Caudate nucleus (tissue), 63 donors: ENCODE measurements at places on chromosomes 2 and 18.

- peak; percentile 51 for DNase-seq
Observed at GRCh38 chr2:227325839-227326195, 766 bp downstream of the MFF start.

GRCh38 chr2:22290909-22291473, 1094.0 kb upstream of the KLHL29 start:
- no peak for DNase-seq

DNA sequence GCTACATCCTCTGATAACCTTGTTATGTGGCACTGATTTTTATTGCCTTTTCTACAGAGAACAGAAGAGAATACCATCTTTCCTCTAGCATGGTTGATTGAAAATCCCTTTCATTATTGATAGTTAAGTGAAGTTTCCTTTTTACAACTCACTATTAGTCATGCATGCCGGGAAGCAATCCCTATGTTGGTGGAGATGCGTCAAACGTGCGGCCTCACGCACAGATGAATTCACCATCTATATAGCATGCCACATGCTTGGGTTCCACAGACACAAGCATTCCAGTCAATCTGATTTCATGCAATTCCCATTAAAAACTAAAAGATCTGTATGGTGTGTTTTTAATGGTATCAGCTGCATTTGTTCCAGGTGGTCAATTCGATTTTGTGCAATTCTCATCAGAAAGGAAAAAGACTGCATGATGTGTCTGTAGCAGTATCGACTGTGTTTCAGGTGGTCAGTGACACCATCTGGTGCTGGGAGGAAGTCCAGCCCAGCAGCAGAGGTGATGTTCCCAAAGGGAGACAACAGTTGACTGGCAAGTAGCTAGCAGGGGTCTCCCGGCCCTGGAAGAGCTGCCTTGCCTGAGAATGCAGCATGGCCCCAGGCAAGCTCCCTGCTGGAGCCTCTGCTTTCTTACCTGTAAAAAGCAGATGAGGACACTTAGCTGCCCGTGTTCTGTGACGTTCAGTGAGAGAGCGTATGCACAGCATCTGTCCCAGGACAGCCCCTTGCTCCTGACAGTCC, 151.3 kb upstream of the NCK2 start:
- DNase-seq = no peak

DNA sequence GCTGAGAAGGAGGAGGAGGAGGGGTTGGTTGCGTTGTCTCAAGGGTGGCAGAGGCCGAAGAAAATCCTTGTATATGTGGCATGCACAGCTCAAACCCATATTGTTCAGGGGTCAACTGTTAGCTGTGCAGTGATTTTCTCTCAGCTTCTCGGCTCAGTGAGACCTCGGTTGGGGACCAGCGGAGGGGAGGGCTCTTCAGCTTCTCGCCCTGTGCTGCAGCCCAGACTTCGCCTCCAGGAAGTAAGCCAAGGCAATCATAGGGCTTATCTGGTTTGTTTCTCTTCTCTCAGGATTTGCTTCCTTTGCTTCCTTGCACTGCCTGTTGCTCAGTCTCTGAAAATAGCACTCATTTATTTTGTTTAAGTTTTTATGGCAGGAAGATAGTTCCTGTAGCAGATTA, 85.5 kb downstream of the SOWAHC start:
- no peak for DNase-seq

DNA sequence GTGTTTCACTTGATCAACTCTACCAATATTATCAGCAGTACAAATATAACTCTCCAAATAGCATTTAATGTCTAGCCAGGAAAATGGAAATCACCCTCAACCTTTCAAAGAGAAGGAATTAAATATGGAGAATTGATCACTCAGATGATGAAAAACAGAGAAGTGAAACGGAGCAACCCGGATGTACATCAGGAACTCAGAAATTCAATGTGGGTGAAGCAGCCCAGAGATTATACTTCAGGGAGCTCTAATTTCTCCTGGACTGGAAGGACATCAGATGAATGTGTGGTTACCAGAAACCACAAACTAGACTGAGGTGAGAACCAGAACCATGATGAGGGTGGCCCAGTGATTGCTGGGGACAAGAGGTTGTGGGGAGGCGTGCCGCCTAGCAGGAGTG, 35.5 kb upstream of the COBLL1 start:
- DNase-seq = no peak

DNA sequence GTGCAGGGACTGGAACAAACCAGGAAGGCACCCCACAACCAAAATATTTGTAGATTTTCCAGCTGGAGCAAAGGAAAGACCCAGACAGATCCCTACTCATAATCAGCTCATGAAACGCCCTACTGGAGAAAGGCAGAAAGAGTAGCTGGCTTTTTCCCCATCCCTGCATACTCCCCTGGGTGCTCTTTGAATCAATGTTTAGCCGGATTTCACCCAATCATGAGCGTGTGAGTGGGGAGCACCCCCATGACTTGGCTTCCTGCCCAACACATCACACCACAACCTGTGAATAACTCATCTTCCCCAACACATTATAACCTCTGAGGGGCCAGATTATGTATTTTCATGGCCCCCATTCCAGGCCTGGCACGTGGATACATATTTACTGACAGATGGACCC, 35.1 kb upstream of the SLC14A1 start:
- no peak for DNase-seq

DNA sequence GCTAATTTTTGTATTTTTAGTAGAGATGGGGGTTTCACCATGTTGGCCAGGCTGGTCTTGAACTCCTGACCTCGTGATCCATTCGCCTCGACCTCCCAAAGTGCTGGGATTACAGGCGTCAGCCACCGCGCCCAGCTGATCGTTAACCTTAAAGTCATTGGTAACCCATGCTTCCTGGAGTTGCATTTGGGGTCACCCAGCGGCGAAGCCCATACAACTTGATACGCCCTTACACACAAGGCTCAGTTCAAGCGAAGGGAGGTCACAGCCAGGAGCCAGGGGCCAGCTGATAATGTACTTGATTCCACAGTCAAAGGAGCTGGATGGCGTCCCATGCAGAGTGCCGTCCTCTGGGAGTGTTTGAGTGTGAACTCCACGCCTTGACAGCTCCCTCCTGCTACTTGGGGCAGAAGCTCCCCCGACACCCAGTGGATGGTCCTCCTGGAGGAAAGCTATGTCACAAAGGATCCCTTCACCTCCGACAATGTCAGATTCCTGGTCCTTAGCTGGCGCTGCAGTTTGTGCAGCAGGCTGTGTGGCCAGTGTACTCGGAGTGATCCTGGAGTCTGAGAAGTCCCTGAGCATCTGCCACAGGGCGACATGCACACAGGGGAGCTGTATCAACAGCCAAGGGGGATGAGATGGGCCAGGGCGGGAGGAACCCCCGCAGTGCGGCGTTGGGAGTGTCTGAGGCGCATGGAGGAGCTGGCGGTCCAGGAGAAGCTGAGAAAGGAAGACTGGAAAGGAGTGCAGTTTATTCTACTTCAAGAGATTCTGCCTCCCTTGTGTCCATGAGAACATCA, 7.9 kb downstream of the CLHC1 start:
- DNase-seq = no peak

GRCh38 chr2:235501673-235502031, 7.8 kb downstream of the AGAP1 start:
- DNase-seq = no peak

- DNase-seq = peak; percentile 3
Observed at GRCh38 chr18:70489986-70490933, 201.4 kb downstream of the SOCS6 start.

- no peak for DNase-seq
Observed at GRCh38 chr2:170396799-170397459, 219.0 kb downstream of the MYO3B start.

- DNase-seq = no peak
Observed at GRCh38 chr2:217846321-217846743, 156.5 kb downstream of the TNS1 start.

DNA sequence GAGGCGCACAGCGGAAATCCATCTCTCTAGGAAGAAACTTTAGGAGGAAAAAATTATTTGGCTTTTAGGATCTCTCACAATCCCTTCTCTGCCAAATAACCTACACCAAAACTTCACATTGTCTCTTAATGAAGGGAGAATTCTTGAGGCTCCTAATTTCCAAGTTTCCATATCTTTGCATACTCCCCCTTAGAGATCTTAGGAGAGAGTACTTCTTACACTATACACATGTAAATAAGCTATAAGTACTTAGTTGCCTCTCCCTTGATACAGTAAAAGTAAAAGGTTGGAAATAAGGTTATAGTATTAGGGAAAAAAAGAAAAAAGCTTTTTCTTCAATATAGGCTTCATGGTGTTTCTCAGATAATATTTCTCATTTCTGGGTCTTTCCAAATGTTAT, 596.7 kb downstream of the SATB2 start:
- DNase-seq = no peak

GRCh38 chr2:47269316-47270232, 114.5 kb upstream of the STPG4 start:
- no peak for DNase-seq

GRCh38 chr2:144249035-144249637, 270.8 kb downstream of the ZEB2 start:
- DNase-seq = no peak

- DNase-seq = no peak
Observed at GRCh38 chr18:44790860-44791259, 110.2 kb downstream of the SETBP1 start.

DNA sequence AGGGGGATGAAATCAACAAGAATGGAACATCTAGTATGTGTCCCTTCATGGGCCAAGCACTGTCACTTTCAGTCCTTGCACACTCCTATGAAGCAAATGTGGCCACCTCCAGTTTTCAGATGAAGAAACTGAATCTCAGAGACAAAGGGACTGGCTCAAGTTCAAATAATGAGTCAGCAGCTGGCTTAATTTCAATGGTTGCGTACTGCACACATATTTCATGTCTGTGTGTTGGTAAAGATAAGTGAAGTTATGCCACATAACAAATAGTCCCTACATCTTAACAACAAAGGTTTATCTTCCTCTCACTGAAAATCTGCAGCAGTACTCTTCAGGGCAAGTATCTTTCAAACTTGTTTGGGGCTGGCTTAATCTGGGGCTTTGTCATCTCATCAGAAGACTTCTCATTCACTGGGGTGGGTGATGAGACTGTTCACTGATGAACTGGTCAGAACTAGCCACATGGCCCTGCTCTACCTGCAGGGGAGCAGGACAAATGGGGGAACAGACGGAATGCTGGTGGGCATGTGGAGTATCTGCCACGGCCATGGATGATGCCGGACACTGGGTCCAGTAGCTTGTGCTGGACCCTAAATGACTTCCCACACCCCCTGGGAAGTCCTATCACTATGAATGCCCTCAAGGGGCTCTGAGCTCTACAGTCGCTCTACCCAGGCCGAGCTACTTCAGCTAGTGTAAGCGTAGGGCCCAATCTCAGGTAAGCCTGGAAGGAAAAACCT, 263.2 kb downstream of the CYP26B1 start:
- DNase-seq = no peak

DNA sequence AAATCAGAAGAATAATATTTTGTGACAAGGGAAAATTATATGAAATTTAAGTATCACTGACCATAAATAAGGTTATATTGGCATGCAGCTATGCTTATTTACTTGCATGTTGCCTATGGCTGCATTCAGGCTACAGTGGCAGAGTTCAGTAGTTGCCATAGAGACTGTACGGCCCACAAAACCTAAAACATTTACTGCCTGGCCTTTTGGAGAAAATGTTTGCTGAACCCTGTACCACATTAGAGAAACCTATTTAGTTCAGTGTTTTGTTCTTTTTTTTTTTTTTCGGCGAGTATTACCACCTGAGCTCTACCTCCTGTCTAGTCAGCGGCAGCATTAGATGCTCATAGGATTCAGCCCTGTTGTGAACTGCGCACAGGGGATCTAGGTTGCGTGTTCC, 163.7 kb downstream of the MCFD2 start:
- no peak for DNase-seq

GRCh38 chr2:31654241-31654640, 73.5 kb upstream of the SRD5A2 start:
- DNase-seq = no peak

DNA sequence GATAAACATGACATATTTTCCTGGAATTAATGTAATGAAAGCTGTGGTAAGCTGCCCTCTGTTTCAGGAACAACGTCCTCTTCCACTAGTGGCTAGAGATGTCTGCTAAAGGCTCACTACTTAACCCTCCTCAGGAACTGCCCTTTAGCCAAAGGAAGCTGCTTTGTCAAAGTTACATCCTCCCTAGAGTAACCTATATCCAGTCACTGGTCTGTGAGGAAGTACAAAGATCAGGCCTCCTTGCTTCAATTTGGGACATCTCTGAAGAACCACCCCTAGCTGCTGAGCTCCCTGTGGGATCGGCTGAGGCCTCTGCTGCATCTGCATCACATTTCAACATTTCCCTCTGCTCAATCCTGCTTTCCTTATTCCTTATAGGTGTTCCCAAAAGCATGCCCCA, 107.8 kb downstream of the PRELID3A start:
- no peak for DNase-seq

GRCh38 chr2:222404151-222404905, 20.0 kb upstream of the SGPP2 start:
- no peak for DNase-seq

DNA sequence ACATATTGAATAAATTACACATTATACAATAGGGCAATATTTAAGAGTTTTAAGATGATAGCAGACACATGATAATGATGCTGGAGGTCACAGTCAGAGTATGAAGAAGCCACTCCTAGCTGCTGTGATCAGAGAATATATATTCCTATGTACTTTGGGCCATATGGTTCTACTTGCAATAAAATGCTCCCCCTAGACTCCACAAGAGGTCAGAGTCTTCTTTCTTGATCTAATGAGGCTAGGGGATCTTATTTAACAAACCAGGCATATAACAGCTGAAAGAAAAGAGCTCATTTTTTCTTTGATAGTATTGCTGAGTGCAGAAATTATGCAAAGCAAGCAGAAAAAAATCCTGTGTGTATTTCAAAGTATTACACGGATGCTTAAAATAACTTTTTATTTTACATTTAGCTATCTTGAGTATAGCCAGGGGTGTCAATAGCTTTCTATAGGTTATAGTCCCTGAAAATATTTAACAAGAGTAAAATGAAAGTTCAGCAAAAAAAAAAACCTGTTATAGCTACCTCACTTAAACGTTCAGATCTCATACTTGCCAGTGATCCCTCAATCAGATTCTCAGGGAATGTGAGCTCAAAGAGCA, 748.7 kb upstream of the CHAC2 start:
- no peak for DNase-seq

DNA sequence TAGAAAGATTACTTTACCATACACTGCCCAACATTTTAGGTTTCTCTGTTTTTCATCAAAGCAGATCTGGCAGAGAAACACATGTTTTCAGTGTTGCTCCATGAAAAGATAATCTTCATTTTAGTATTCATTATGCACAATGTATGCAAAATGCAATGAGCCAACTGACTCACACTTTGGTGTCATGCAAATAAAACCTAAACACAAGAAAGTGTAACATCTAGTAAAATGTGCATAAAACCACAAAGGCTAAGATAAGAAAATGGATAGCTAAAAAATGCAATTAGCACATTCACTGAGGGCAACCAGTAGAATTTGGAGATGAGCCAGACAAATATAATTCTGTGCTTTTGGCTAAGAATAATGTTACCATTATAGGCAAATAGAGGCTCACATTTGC, 203.5 kb upstream of the UBE2E3 start:
- no peak for DNase-seq

DNA sequence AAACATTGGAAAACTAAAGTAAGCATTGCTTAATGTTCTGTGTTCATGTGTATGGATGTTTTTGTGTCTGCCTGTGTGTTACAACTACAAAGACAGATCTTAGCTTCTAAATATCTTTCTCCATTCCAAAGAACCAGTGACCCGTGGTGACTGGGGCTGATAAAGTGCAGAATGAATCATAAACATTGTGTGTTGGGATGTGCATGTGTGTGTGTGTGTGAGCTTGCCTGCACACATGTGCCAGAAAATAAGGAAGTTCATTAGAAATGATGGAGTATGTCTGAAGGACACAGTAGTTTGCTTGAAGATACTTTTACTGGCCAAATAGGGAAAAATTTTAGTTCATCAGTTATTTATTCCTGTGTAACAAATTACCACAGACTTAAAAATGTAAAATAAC, 756.6 kb upstream of the CELF4 start:
- no peak for DNase-seq
